ENCODE measurements at places on chromosomes 12 and 14. TPM values are rescaled to one million over a fixed set of nuclear protein-coding genes. Genes with fewer than 3 reads are reported as not detected.
A peak's percentile ranks its signal among the peaks of the same experiment; 100 is the strongest.

PMEL gene
- total RNA-seq: 1.2 TPM

GRCh38 chr12:16788506-16789203 is 182.7 kb upstream of the LMO3 start:
- DNase-seq: no peak

TAS2R19 gene
- total RNA-seq: 2.8 TPM

- peak; percentile 79 for DNase-seq
These were observed 764 bp downstream of the DYNLL1 start for GRCh38 chr12:120496413-120497340.

GDF3 gene
- total RNA-seq: 0.30 TPM

DNA sequence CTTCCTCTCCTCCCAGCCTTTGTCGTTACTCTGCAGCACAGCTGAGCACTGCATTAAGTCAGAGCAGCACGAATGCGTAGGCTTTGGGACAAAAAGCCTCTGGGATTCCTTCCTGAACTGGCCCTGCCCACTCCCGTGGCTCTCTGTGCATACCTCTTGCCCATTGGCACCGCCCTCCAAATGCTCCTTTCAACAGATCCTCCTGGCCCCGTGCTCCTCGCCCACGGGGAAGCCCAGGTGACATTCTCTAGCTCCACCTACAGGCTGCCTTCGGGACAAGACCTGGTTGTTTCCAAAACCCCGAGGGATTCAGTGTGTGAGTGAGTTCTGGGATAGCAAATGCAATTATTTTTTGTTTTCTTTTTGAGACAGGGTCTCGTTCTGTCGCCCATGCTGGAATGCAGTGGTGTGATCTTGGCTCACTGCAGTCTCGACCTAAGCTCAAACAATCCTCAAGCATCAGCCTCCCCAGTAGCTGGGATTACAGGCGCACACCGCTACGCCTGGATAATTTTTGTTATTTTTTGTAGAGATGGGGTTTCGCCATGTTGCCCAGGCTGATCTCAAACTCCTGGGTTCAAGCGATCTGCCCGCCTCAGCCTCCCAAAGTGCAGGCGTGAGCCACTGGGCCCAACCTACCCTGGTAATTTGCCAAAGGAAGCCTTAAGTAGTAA is 17.9 kb upstream of the TDRD9 start:
- DNase-seq: peak; percentile 94

DNA sequence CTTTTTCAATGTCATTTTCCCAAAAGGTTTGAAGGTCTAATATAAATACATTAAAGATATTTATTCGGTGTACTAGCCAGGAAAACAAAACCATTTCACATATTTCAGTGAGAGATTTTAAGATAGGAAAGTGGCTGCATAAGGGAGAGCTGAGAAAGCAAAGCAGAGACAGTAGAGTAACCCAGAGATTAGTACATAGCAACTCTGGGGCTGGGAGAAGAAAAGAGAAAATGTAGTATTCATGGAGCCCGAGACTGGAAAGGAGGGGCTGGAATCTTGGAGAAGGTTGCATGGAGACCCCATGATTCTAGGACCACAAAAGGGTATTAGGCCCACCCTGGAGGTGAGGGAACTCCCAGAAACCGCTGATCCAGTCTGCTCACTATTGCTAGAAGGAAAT is 236.9 kb downstream of the PAWR start:
- DNase-seq: no peak

- DNase-seq: no peak
These were observed 44.0 kb upstream of the CSRP2 start for GRCh38 chr12:76922866-76923265.

OTOGL gene
- total RNA-seq: 0.32 TPM

OR6C4 gene
- not detected for total RNA-seq

DNA sequence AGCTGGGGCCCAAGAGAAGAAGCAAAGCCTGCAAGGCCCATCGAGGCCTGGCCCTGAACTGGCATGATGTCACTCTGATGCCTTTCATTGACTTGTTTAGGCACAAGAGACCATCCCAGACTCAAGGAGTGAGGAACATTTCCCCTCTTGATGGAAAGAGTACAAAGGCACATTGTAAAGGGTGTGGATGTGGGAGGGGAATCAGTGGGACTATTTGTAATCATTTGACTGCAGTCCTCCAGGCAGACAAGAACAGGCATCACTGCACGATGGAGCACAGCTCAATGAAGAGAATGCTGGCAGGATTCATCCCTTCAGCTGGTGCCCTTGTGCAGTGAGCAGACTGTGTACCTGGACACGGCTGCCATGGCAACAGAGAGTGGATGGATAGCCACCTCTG is 87.9 kb downstream of the LGMN start:
- DNase-seq: no peak

ALDH1L2 gene
- total RNA-seq: 9.7 TPM

DNA sequence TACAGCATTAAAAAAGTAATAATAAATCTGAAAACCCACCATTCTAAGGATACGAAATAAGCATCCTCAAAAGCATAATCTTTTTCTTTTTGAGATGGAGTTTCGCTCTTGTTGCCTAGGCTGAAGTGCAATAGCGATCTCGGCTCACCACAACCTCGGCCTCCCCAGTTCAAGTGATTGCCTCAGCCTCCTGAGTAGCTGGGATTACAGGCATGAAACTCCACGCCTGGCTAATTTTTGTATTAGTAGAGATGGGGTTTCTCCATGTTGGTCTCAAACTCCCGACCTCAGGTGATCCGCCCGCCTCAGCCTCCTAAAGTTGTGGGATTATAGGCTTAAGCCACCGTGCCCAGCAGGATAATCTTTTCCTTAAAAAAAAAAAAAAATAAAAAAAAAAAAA is 4.3 kb downstream of the CCNT1 start:
- no peak for DNase-seq

DNA sequence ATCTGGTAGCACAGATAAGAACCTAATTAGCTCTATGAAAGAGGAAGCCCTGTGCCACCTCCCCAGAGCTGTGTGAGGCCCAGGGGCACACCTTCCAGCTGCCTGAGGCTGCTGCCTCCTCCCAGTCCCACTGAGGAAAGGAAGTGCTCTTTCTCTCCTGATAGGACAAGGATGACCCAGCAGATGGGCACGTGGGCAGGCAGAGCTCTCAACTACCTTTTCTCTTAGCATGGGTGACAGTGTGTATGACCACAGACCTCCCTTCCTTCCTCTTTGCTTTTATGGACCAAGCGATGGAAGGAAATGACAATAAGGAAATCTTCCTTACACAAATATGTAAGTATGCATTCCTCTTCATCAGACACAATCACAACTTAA is 127.6 kb upstream of the AMIGO2 start:
- peak; percentile 76 for DNase-seq

MVK gene
- total RNA-seq: 25.1 TPM

SLC17A8 gene
- total RNA-seq: not detected

DNA sequence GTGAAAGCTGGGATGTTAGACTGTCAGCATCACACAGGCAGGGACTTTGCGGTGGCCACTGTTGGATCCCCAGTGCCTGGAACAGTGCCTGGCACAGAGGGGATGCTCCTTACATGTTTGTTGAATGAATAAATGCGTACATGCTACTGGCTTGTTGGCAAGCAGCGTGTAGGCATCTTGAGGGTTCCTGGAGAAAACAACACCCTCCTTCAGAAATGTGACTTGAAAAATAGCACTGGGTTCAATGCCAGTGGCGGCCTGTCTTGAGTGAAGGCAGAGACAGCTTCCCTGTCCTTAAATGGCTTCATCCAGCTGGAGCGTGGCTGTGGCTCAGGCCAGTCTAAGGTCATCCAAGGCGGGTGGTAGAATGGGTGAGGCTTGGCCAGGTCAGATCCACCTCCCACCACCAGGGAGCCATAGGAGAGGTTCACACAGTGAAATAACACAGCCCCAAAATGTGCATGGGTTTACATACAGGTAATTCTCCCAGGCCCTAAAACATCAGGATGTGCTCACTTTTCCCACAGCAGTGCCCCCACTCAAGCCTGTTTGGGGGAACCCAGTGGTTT is 171.4 kb downstream of the PHETA1 start:
- no peak for DNase-seq

FAIM2 gene
- 2.9 TPM for total RNA-seq

DNA sequence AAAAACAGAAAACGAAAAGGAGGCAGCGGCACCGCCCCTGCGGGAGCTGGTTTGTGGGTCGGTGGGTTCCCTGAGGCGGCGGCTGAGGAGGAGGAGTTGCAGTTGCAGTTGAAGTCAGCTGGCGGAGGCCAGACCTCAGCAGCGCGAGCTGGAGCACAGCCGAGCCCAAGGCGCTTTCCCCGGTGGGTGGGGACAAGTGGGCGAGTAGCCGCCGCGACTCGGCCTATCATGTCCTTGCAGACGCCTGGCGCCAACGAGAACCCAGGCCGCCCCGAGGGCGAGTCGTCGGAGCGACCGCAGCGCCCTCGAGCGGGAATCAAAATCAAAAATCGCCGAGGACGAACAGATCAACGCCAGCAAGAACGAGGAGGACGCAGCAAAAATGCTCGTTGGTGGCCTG is 12.7 kb upstream of the CLEC1A start:
- DNase-seq: no peak

GRCh38 chr12:132071040-132071810 is 72.9 kb downstream of the DDX51 start:
- DNase-seq: no peak

DNA sequence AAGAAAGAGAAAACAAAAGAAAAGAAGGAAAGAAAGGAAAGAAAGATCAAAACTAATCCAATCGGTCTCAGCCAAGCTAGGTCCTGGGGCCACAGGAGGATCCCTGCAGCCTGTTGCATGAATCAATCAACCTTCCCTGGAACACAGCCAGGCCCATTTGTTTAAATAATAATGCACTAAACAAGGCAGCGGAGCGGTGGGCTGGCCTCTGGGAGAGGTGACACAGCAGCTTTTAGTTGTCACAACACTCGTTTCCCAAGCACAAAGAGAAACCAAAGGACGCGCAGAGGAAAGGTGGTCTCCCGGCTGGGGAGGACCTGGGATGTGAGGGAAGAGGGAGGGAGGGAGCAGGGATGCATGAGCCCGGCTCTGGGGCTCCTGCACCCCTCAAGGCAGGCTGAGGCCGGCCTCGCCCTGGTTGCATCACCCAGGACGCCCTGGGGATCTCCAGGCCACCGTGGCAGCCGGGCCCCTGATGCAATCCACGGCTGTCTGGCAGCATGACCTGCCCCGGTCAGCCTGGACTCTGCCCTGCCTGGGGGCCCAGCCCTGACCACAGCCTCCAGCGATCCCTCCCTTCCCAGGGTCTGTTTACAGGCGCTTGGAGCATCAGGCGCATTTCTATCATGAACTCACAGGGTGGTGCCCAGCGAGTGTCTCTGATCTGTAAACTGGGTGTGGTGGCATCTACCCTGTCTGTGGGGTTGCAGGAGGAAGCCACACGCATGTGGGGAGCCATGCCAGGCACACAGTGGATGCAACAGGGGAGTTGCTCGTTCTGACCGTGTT is 32.5 kb downstream of the MMP17 start:
- DNase-seq: peak; percentile 82

MYO1H gene
- 0.30 TPM for total RNA-seq

DNA sequence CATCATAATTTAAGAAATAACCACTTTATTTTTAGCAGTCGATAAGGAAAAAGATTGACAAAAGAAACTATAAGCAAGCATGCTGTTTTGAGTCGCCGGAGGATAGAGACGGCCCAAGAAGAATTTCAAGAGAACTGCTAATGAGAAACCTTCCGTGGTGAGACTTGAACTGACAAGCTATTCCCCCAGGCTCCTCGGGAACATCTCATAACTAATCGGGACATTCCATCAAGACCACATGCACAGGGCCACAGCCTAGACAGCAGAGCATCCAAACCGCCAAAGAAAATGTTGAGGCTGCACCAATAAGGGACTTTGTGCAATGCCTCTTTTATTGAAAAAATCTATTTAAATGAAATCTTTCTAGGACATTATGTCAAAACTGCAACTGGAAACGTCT is 51.0 kb downstream of the YEATS4 start:
- DNase-seq: no peak

DNA sequence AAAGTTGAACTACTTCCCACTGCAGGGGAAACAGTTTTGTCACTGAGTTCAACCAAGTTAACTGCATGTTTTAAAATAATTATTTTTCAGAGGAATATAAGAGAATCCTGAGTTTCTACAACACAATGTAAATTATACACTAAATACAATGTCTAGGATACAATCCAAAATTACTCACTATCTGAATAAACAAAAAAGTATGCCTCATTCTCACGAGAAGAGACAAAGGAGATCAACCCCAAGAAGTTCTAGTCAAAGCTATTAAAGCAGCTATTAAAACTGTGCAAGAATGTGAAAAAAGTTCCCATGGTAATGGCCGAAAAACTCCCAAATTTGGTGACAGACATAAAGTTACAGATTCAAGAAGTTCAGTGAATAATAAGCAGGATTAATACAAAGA is 8.8 kb upstream of the KCNK13 start:
- no peak for DNase-seq

MYF6 gene
- not detected for total RNA-seq

ADAM21 gene
- 0.24 TPM for total RNA-seq

SLCO1A2 gene
- total RNA-seq: 3.5 TPM

GRCh38 chr12:112859291-112859690 is 47.5 kb upstream of the OAS1 start:
- no peak for DNase-seq

DNA sequence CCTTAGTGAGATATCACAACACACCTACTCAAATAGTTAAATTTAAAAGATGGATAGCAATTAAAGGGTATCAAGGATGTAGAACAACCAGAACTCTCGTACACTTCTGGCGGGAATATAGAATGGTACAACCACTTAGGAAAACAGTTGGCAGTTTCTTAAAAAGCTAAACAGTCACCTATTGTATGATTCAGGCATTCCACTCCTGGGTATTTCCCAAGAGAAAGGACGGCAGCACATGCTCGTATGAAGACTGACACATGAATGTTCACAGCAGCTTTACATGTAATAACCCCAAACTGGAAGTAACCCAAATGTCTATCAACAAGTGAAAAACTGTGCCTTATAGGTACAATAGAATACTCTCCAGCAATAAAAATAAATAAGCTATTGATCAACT is 465.2 kb downstream of the VRK1 start:
- DNase-seq: no peak

FBXO34 gene
- total RNA-seq: 34.7 TPM

DNA sequence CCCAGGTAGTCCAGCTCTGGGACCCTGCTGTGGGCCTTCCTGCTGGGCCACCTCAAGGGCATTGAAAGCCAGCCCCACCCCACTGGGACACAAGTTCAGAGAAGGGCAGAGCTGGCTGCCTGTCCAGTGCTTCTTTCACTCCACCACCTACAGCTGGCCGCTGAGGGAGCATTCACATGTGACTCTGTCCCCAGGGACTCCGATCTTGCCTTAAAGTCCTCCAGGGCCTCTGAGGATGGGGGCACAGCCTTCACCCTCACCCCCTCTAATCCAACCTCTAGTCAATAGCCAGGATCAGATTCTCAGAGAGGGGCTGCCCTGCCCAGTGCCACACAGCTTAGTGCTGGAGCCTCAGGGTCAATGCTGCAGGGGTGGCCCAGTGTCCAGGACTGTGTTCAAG is 5.0 kb upstream of the CYP46A1 start:
- DNase-seq: no peak

FAM181A gene
- total RNA-seq: 6.4 TPM

PNP gene
- 28.8 TPM for total RNA-seq

- no peak for DNase-seq
These were observed 13.8 kb downstream of the PRPF40B start for GRCh38 chr12:49636979-49637755.

GRCh38 chr12:28552251-28552970 is 362.2 kb downstream of the CCDC91 start:
- no peak for DNase-seq

EFCAB11 gene
- total RNA-seq: 5.8 TPM

- no peak for DNase-seq
These were observed 109.3 kb downstream of the NAV3 start for GRCh38 chr12:77940011-77940423.

Measured in lower lobe of right lung (tissue), 2 donors.